Skeletal muscle tissue (tissue), 5 donors: ENCODE measurements at places on chromosomes 3 and 15. TPM values are rescaled to one million over a fixed set of nuclear protein-coding genes. Genes with fewer than 3 reads are reported as not detected.

Gene TNFSF10
- 9.9 TPM for total RNA-seq

Gene SELENOT
- total RNA-seq = 16.7 TPM

Gene CALML4
- 2.6 TPM for total RNA-seq

Gene BCL2A1
- total RNA-seq = 1.0 TPM

Gene SUSD5
- 2.6 TPM for total RNA-seq

Gene FOXB1
- not detected for total RNA-seq

Gene DLL4
- 11.5 TPM for total RNA-seq

Gene GPR62
- total RNA-seq = 0.52 TPM

Gene LMAN1L
- total RNA-seq = not detected

Gene PTX3
- total RNA-seq = 11.5 TPM

Gene EID1
- total RNA-seq = 91.3 TPM

Gene HSPBAP1
- total RNA-seq = 8.9 TPM

Gene KBTBD8
- 3.1 TPM for total RNA-seq

Gene DNAJA4
- 22.4 TPM for total RNA-seq

Gene TRIM59
- 6.3 TPM for total RNA-seq

Gene SGO1
- 2.6 TPM for total RNA-seq

Gene GOLGA6L10
- 0.52 TPM for total RNA-seq

Gene ZNF662
- 11.0 TPM for total RNA-seq

Gene DLEC1
- total RNA-seq = under 0.01 TPM

Gene IGSF11
- 2.6 TPM for total RNA-seq

Gene TYRO3
- total RNA-seq = 11.5 TPM

Gene LSMEM2
- 15.1 TPM for total RNA-seq

Gene GOLGA6L4
- total RNA-seq = 0.52 TPM

Gene ALDH1A2
- 11.0 TPM for total RNA-seq

Gene C2CD4B
- 8.4 TPM for total RNA-seq

Gene GRM2
- total RNA-seq = not detected

Gene SEC22A
- 54.8 TPM for total RNA-seq

Gene OR5K4
- not detected for total RNA-seq
